Fibroblast of pulmonary artery (primary cell): ENCODE measurements at places on chromosomes 2 and 18.

DNA sequence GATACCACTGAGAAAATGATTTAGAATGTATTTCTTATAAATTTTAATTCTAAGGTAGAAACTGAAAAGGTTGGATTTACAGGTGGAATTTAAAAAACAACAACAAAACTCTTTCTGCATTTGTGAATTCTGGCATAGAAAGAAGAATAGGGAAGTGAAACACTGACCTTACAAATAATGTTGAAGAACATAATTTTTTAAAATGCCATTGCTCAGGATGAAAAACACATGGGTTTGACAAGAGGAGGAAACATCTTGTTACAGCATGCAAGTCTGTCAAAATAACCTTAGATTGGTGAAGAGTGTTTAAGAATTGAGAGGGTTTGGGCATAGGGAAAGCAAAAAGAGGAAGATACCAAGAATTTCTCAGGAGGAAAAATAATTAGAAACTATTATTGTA, 184.3 kb downstream of the UBE2E3 start:
- DNase-seq: no peak

- no peak for DNase-seq
These were observed 450.8 kb downstream of the EIPR1 start for GRCh38 chr2:2926858-2927175.

GRCh38 chr2:235116885-235117492, 165.2 kb downstream of the SH3BP4 start:
- DNase-seq: peak; percentile 66

DNA sequence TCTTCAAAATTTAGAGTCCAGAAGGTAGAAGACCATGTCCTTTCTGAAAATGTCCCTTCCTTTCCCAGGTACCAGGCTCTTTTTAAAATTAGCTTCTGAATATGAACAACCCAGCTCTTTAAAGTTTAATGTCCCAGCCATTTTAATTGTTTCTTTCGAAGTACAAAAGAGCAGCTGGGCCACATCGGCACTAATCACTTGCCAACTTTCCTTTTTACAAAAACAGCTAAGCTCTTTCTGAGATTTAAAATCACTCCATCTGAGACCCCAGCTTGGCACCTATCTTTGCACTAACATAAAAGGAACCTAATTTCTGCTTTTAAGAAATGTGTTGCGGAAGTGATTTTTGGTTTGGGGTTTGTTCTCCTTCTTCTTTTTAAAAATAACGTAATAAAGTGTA, 2.6 kb downstream of the BOD1L2 start:
- DNase-seq: no peak

- DNase-seq: peak; percentile 81
These were observed 232.9 kb downstream of the GULP1 start for GRCh38 chr2:188524519-188525113.

DNA sequence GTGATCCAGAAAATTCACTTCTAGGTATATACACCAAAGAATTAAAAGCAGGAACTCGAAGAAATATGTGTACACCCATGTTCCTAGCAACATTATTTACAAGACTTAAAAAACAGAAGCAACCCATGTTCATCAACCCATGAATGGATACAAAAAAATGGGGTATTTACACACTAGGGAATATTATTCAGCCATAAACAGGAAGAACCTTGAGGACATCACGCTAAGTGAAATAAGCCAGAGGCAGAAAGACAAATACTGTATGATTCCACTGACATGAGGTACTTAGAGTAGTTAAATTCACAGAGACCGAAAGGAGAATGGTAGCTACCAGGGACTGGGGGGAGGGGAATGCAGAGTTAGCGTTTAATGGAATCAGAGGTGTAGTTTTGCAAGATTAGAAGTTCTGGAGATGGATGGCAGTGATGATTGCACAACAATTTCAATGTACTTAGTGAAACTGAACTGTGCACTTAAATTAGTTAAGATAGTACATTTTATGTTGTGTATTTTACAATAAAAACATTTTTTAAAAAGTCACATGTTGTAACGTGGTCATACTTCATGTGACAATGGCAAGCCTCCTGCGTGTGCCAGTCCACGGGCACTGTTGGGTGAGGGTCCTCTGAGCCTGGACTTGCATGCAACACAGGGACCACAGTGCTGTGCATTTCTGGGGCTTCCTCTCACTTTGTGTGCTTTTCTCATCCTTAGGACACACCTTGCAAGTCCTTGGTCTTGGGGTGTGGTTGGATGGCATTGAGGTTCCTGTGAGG, 206.1 kb upstream of the HDAC4 start:
- DNase-seq: no peak

- no peak for DNase-seq
These were observed 162.5 kb downstream of the RAD51AP2 start for GRCh38 chr2:17355608-17356329.

GRCh38 chr2:100886085-100886484, 66.1 kb downstream of the NPAS2 start:
- no peak for DNase-seq

- peak; percentile 59 for DNase-seq
These were observed 438.8 kb upstream of the CDH20 start for GRCh38 chr18:60894254-60894945.

DNA sequence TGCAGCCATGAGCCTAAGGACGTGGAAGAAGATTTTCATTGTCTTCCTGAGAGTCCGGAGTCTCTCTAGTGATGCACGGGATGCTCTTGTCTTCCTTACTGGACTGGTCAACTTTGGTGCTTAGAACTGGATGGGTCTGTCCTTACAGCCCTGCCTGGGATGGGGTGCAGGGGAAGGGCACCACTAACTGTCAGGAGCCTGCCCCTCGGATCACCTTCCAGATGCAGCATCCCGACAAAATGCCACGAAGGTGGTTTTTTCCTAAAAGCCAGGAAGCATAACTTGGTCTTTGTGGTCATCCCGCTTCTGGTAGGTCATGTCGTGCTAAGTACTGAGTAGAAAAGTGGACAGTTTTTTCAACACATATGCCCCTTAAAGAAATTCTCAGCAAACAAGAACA, 207.4 kb upstream of the TWIST2 start:
- no peak for DNase-seq

GRCh38 chr2:28369358-28369757, 23.3 kb upstream of the FOSL2 start:
- DNase-seq: no peak

DNA sequence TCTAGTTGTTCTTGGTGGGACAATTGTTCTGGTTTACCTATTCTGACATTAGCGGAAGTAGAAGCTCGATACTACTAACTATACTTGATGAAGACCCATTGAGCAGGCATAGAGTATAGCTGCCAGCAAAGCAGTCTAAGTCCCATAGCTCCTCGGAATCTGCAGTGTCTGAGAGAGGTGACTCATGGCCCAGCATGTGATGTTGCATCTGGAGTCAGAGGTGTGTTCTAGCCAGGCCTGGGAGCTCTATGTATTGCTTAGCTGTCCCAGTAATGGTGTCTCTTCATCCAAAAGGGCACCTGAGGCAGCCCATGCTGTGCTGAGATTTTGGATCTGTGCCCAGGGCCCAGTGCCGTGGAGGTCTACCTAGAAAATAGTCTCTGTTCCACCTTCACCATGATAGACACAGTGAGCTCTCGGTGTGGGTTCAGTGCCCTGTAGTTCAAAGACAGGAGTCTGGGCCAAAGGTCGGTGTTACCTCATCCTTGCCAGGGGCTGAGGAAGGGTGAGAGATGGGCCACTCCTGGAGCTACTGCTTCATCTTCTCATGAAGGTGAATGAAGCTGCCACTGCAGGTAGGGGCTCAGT, 47.3 kb downstream of the MEX3C start:
- DNase-seq: peak; percentile 60

DNA sequence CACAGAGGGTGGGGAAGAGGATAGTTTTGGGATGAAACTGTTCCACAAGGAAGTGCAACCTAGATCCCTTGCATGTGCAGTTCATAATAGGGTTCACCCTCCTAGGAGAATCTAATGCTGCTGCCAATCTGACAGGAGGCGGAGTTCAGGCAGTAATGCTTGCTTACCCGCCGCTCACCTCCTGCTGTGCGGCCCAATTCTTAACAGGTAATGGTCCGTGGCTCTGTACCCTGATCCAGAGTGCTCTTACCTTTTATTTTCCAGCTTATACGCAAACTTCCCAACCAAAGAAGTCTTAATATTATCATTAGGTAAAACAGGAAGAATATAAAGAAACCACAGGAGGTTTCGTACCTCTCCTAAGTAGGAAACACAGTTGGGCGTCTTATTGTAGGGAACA, 82.7 kb upstream of the CD302 start:
- no peak for DNase-seq
